Endothelial cell (in vitro differentiated cells): ENCODE measurements at places on chromosomes 4 and X. TPM values are rescaled to one million over a fixed set of nuclear protein-coding genes. Genes with fewer than 3 reads are reported as not detected.

- peaks cover 2% of the 10 kb centered on the region for H3K27me3 ChIP-seq
- peak overlapping the region; percentile 98 for H3K27ac ChIP-seq
- peak overlapping the region; percentile 23 for H3K4me3 ChIP-seq
- peaks cover 22% of the 10 kb centered on the region for H3K36me3 ChIP-seq
- peaks cover 13% of the 10 kb centered on the region for H3K4me1 ChIP-seq
These were observed 83.5 kb downstream of the ZNF674 start for GRCh38 chrX:46461660-46462191.

DNA sequence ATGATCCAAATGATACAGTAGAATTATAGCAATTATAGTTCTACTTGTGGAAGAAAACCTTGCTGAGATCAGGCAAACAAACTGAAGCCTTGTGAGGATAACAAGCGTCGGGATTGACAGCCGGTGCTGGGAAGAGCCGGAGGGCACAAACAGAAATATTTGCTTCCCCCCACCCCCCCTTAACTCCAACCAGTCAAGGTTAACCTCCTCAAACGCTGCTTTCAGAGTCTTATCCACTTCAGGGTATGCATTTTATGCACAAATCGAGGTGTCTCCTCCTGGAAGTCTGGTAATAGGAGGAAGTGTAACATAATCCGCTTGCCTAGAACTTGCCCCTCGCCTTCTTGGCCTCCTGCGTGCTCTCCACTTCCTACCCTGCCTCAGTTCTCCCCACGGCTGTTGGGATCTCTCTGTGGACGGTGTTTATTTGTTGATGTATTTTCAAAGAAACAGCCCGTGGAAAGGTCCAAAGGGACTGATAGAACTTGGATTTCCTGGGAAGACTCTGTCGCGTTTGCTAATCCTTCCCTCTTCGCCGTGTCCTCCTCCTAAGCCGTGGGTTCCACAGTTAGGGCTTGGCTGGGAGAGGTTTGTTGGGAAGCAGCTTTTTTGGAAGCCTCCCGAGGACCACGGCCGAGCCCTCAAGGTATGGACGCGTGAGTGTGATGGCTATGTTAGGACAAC is 4.1 kb upstream of the ARX start:
- H3K27ac ChIP-seq: no peak overlapping the region
- DNase-seq: no peak
- H3K27me3 ChIP-seq: peaks cover 7% of the 10 kb centered on the region
- H3K4me3 ChIP-seq: no peak overlapping the region
- peaks cover 8% of the 10 kb centered on the region for H3K4me1 ChIP-seq

DNA sequence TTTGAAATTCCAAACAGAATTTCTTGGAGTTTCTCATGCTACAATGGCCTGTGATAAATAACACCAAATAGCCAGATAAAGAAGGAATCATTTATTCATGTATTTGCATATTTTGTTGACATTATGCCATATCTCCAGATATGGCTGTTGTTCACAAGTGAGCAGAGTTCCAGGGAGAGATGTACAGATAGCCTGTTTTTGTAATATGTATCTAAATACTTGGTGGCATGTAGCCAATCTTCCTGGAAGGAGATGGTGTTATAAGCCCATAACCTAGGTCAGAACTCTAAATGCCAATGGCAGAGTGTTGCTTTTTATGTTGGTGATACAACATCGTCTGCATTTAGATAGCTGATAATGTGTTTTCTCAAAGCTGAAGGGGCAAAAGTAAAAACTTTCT is 292.2 kb downstream of the FBXO8 start:
- H3K36me3 ChIP-seq: no peaks in the 10 kb centered on the region
- H3K4me1 ChIP-seq: no peaks in the 10 kb centered on the region
- H3K4me3 ChIP-seq: no peak overlapping the region
- no peaks in the 10 kb centered on the region for H3K27me3 ChIP-seq

DNA sequence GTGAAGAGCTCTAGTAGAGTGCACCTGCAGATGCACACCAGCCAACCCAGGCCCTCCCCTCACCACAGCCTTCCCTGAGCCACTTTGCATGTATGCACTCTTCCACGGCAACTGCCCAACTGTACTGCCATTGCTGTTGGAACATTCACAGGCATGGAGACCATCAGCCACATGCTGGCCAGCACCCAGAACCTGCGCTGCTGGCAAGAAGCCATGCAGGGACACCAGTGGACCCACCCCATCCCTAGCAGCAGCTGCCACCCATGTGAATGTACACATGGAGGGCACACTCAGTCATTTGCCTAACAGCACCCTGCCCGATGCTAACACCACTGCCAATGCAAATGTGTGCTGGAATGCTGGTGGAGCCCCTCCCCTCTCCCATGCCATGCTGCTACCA is 35.6 kb downstream of the FAM47B start:
- H3K27ac ChIP-seq: no peak overlapping the region
- DNase-seq: no peak
- H3K4me3 ChIP-seq: no peak overlapping the region
- no peaks in the 10 kb centered on the region for H3K36me3 ChIP-seq
- no peaks in the 10 kb centered on the region for H3K4me1 ChIP-seq

DNA sequence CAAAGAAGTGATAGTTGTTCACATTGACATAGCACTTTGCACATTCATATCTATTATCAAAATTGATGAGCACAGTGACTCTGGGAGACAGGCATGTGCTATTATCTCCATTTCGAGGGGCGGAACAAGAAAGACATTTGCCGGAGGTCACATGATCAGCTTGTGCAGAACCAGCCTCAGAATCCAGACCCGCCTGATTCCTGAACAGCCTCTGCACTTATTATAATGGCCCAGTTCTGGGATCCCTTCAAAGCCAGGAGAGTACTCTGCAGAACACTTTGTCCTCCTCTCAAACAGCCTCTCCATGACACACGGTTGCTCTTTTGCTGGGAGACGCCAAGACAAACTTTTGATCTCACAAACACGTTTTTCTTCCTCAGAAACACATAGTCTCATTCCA is 48.4 kb downstream of the RWDD4 start:
- H3K36me3 ChIP-seq: no peaks in the 10 kb centered on the region
- DNase-seq: no peak
- H3K27me3 ChIP-seq: peaks cover 1% of the 10 kb centered on the region
- no peak overlapping the region for H3K4me3 ChIP-seq
- H3K27ac ChIP-seq: no peak overlapping the region

DNA sequence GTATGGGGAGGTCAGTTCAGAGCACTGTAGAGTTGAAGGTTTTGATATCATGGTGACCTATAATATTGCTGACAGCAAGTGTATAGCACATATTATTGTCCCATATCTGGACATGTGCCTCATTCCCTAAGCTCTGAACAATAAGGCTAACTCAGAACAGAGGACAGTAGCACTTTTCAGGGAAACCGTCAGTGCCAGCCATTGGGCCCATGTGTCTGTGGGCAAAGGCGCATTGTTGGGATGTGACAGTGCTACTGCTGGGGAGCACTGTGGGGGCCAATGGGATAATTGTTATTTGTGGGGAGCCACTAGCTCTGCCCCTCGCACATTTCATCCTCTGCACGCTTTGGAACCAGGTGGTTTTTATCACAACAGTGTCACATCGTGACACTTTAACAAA is 136.2 kb downstream of the ELOVL6 start:
- H3K27ac ChIP-seq: no peak overlapping the region
- no peak for DNase-seq
- H3K36me3 ChIP-seq: no peaks in the 10 kb centered on the region
- no peak overlapping the region for H3K4me3 ChIP-seq

DNA sequence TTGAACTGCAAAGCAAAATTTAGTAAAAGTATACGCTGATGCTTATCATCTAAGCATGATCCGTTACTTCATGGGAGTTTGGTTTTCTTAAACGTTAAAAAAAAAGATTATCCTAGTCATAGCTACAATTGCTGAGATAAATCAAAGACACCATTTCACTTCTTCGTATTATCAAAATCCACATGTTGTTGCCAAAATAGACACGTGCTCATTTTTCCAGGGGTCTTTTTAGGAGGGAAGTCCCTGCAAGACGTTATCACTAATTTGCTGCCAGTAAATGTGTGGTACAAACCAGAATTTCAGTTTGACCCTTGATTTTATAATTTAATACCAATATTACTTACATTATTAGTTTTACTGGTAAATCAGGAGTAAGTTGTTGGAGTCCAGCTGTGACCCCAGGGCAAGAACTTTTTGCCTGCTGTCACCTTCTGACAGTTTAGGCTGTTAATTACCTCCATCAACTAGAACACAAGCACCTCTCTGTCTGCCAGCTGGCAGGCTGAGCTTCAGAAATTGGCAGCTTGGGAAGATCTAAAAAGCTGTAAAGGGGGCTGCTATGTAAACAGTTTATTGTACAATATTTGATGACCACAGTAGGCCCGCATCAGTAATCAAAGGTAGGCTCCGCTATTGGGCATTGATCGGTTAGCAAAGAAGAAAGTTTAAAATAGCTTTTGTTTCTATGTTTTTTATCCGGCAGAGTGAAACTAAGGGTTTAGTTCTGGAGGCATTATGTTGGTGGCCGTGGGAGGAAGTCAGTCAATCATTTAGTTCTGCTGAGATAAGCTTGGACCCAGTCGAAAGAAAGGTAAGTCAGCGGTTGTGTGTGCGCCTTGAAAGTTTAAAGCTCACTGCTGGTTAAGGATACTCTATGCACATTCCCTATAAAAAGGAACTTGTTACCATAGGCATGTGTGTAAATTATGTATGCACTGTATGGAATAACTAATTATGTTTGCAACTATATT is 196.4 kb downstream of the FBXO8 start:
- H3K4me3 ChIP-seq: no peak overlapping the region
- H3K36me3 ChIP-seq: no peaks in the 10 kb centered on the region
- no peaks in the 10 kb centered on the region for H3K27me3 ChIP-seq

GRCh38 chr4:75845992-75846391 is 56.3 kb downstream of the PPEF2 start:
- H3K36me3 ChIP-seq: no peaks in the 10 kb centered on the region
- H3K27me3 ChIP-seq: no peaks in the 10 kb centered on the region
- peaks cover 26% of the 10 kb centered on the region for H3K4me1 ChIP-seq

DNA sequence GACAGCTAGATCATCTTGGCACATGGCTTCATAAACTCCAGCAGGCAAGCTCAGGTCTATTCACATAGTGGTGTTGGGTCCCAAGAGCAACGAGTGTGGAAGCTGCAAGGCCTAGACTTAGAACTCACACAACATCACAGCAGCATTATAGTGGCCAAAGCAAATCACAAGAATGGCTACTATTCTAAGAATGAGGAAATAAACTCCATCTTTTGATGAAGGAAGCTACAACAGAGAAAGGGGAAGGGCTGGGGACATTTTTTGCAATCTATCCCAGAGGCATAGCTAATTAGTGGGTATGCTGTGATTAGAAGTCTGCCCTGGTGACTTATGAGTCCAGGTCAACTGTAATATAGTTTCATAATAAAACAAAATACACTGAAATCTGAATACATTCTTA is 42.9 kb upstream of the TAB3 start:
- no peak for DNase-seq
- H3K27ac ChIP-seq: no peak overlapping the region
- H3K36me3 ChIP-seq: no peaks in the 10 kb centered on the region
- no peak overlapping the region for H3K4me3 ChIP-seq

The PLP1 gene
- total RNA-seq: 9.6 TPM

The DDIT4L gene
- total RNA-seq: 3.4 TPM

The TEX13B gene
- total RNA-seq: not detected

The AKAP4 gene
- total RNA-seq: not detected
